ENCODE measurements at places on chromosomes 16 and 17.

- DNase-seq: no peak
Observed at GRCh38 chr17:40463122-40463550, 19.9 kb downstream of the IGFBP4 start.

DNA sequence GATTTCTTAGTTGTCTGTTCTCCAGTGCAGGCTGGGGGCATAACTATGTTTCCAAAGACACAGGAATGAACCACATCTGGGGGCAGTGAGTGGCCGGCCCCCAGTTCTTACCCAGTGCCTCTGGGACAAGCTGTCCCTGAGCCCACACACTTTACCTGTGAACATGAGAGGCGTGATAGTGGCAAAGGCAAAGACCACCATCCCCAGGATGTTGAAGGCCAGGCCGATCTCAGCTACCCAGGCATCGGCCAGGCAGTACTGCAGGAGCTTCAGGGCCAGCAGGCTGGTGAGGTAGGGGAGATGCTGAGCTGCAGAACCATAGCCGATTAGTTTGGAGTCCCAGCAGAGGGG is 1.6 kb downstream of the SLC46A1 start:
- no peak for DNase-seq

GRCh38 chr17:73401911-73402310 is 90.1 kb upstream of the CDC42EP4 start:
- no peak for DNase-seq

- no peak for DNase-seq
Observed at GRCh38 chr17:75898065-75898464, 1.3 kb upstream of the TRIM65 start.

DNA sequence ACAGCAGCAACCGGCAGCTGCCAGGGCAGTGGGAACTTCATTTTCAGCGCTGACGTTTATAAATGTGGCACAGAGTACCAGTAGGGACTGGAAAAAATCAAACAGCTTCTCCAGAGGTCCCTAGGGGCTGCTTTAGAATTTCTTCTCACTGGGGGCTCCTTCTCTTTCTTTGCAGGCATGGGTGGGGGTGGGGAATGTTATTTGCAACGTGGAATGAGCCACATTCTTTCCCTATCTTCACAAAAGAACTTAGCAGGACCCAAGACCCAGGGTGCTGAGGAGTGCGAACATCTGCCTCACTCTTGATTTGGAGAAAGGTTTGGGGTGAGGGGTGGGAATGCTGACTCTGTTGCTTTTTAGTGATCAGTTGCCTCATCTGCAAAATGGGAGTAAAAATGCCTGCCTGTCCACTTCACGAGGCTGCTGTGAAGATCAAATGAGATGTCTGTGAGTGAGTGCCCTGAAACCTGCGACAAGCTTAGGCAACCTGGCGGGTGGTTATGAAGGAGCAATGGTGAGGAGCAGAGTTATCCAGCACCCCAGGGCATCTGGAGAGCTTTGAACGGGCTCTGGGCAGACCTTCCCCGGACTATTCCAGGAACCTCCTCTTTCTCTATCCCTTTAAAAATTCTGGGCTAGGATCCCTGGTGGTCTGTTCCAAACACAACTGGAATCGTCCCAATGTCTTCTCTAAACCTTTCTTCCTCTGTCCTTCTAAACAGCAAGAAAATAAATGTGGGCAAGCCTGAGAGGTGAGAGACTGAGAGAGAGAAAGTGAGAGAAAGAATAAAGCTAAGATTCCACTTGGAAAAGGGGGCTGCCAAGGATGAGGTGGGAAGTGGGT is 10.7 kb upstream of the PIPOX start:
- no peak for DNase-seq

Data from non-pigmented ciliary epithelial cell (primary cell).